Peyer's patch (tissue), 4 donors: ENCODE measurements at places on chromosomes 7 and 10. TPM values are rescaled to one million over a fixed set of nuclear protein-coding genes. Genes with fewer than 3 reads are reported as not detected.

Gene NUDT13
- total RNA-seq: 2.5 TPM

Gene FAM25G
- total RNA-seq: not detected

Gene TMEM176B
- total RNA-seq: 272 TPM

Gene NEBL
- 33.0 TPM for total RNA-seq

Gene NEUROG3
- 1.2 TPM for total RNA-seq

Gene LLCFC1
- total RNA-seq: not detected

Gene ZNF783
- total RNA-seq: 21.9 TPM

Gene ZNF12
- total RNA-seq: 27.1 TPM

Gene CAMK2B
- 0.67 TPM for total RNA-seq
